ENCODE measurements at places on chromosomes 16 and 17.

GRCh38 chr17:8146381-8147140 is 5.6 kb downstream of the PER1 start:
- DNase-seq = no peak

DNA sequence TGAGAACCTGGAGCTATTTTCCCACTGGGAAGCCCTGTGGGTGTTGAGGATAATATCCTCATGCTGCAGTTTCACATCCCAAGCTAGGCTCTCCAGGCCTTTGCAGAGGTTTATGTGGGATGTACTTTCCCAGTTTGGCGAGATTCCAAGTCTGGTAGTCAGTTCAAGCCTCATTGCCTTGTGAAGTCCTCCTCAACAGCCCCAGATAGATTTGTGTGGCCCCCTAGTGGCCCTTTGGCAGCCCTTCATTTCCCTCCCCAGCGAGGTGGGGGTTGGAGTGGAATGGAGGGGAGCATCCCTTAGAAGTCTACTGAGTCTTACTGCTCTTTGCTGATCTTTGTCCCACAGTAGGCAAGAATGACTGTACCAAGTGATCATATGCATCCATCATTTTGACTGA is 137.9 kb downstream of the CDH11 start:
- DNase-seq = peak; percentile 82

DNA sequence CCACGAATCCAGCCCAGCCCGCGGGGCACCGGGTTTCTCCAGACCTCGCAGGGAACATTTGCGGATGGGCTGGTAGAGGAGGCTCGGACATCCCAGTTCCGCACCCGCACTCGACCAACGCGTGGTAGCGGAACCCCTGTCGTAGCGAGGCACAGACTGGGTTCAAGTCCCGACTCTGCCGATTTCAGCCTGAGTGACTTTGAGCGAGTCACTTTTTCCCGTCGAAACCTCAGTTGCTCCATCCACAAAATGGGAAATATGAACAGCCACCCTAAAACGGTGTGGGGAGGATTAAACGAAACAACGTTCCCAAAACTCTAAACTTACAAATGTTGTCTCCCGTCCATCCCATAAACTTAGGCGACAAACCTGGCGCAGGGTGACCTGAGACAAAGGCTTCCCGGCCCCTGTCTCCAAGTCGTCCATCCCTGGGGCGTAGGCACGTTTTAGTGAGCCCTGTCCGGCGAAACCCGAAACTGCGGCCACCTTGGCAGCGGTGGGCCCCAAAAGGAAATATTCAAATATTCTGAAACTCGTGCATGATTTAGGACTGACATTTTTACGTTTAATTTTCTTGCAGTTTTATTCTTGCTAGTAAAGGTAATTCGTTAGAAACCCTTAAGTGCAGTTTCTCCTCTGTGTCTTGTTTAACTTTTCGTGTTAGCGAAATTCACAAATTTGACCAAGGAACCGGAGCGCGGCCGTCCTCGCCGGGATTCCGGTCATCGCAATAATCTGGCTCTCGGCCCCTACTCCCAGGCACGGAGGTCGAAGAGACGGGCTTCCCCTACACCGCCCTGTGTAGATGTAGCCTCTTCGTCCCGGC is 1.9 kb upstream of the MLLT6 start:
- DNase-seq = no peak

DNA sequence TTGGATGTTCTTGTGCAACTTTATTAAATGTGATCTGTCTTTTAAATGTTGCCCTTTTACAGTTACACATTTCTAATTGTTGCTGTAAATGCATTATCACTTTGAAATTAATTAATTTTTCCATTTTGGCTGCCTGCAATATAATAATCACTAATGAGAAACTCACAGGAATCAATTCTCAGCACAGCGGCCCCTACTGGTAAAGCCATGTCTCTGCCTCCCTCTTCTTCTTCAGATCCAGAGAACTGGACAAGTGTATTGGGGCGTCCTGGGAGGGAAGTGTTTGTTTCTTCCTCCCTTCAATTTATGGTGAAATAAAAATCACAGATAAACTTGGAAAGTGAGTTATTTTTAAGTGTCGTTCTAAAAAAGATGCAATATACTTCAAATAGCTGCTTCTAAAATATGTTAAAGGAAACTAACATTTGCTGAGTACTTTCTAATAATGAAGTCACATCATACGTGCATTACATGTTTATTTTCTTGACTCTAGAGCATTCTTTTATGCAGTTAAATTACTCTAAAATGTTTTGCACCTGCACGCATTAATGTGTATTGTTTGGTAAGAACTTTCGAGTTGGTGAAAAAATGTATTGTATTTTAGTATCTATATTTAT is 338.0 kb downstream of the WWOX start:
- peak; percentile 17 for DNase-seq

GRCh38 chr16:85897382-85897781 is 1.6 kb upstream of the IRF8 start:
- DNase-seq = no peak

- no peak for DNase-seq
Observed at GRCh38 chr16:76235426-76235825, 41.8 kb upstream of the CNTNAP4 start.

GRCh38 chr16:57017251-57017650 is 27.9 kb downstream of the NLRC5 start:
- DNase-seq = no peak

- DNase-seq = peak; percentile 72
Observed at GRCh38 chr16:69839240-69839688, 77.1 kb downstream of the WWP2 start.

DNA sequence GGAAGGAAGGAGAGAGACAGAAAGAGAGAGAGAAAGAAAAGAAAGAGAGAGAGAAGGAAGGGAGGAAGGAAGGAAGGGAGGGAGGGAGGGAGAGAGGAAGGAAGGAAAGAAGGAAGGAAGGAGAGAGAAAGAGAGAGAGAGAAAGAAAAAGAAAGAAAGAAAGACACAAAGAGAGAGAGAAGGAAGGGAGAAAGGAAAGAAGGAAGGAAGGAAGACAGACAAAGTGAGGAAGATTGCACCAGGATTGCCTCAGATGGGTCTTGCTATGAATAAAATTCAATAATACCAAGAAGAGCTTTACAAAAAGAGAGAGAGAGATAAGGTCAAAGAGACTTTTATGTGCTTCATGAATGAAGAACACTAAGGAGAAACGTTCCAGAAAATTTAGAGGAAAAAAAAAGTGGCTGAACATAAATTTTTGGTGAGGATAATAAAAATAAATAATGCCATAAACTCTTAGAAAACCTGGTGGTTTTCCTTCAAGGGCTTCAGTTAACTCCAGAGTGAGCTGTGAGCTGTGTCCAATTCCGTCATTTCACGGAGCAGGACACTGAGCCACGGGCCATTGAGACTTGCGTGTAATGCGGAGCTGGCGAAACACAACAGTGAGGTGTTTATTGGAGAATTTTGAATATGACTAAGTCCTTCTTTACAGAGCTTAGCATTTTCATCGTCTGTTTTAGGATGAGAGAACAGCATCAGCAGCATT is 72.7 kb upstream of the TNRC6C start:
- no peak for DNase-seq

- no peak for DNase-seq
Observed at GRCh38 chr16:11126399-11127054, 129.5 kb downstream of the SOCS1 start.

DNA sequence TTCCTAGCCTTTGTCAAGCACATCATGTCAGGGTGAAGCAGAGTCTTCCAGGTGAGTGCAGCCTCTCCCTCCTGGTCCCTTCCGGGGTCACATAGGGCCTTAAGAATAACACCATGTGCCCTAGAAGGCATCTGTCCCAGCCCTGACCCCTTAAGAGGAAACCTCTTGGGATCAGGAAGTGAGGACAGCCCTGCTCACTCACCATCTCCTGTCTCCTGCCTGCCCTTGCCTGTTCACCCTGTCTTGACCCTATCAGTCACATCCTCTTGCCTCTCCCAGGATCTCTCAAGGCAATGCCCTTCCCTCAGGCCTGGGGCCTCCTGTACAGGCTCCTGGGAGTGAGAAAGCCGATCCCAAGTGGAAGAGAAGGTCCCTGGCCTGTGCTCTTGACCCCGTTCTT is 13.9 kb downstream of the MYL4 start:
- DNase-seq = no peak

GRCh38 chr17:29076722-29077121 is 33.8 kb downstream of the PIPOX start:
- peak; percentile 69 for DNase-seq

DNA sequence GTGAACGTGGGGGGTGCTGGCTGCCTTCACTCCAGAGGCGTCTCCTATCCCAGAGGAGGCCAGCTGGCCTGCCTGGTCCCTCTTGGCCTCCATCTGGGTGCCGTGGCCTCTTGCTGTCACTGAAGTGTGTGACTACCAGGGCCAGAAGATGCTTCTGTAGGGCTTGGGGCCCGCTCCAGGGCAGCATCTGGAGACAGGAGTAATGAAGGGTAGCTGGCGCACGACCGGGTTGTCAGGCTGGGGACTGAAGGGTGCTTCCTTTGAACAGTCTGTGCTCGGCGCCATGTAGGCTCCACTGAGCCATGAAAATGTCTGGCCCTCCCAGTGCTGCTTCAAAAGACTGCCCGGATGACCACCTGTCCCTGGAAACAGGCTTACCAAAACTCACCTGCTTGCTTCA is 31.3 kb downstream of the ASIC2 start:
- DNase-seq = no peak

GRCh38 chr17:49613182-49613800 is 37.6 kb downstream of the NXPH3 start:
- DNase-seq = no peak

DNA sequence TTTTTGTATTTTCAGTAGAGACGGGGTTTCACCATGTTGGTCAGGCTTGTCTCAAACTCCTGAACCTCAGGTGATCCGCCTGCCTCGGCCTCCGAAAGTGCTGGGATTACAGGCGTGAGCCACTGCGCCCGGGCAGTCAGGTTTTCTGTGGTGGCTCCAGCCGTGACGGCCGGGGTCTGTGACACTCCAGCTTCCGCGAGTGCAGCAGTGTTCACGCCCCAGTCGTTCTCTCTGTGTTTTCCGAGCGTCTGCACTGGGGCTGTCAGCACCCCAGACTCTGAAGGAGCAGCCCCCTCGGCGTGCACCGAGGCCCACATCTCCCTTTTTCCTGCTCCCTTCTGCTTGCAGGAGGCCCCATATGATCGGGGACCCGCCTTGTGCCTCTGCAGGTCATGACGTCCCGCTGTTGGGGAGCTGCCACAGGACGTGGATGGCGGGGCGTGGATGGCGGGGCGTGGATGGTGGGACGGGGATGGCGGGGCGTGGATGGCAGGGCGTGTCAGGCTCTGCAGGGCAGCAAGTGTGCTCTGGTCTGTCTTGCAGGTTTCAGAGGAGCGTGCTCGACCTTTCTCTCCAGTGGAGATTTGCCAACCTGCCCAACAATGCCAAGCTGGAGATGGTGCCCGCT is 5.7 kb downstream of the ASPSCR1 start:
- no peak for DNase-seq

- DNase-seq = no peak
Observed at GRCh38 chr17:80364091-80364691, 50.8 kb upstream of the ENDOV start.

DNA sequence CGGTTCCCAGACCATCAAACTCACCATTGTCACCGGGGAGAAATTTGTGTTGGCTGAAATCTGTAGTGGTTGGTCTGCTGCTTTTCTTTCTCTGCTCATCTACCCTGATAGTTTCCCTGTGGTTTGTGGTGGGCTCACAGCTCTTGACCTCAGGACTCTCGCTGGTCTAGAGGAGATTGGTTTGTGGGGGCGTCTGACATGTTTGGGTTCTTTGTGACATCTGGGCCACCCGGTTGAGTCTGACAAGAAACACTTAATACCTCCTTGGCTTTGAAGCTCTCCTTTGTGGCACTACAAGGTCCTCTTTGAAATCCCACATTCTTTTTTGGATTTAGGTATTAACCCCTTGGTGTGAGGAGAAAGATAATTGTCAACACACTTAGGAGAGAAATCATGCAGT is 662.0 kb downstream of the WWOX start:
- DNase-seq = no peak

DNA sequence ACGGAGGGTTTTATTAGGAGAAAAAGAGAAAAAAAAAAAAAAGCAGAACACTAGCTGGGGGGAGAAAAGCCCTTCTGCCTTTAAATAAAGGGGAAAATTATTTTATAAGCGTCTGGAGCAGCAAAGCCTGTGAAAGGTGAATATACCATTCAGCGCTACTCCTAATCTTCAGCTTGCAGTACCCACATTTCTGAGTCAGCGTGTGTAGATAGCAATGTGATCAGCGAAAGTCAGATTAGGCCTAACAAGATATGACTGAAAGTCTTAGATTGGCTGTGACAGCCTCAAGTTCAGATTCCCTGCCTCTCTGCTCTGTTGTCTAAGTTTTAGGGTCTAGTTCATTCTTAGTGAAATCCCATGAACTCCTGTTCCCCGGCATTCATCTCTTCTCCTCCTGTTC is 279.5 kb downstream of the TMEM114 start:
- no peak for DNase-seq

GRCh38 chr17:30395398-30396022 is 16.8 kb downstream of the CPD start:
- no peak for DNase-seq

DNA sequence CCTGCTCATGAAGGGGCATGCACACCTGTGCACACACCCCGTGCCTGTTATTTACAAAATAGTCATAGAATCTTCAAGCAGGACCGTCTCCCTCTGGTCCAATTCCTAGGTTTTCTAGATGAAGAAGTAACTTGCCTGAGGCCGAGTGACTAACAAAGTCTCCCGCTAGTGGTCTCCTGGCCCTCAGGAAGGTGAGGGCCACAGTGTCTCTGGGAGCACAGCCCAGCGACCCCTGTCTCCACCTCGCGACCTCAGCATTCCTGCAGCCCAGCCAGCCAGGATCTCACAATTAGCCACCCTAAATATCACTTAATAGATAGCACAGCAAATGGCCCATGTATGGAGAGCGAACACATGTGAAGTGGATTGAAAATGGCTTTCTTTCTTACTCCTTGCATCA is 30.5 kb upstream of the CACNG1 start:
- no peak for DNase-seq

GRCh38 chr16:30805370-30806169 is 18.6 kb upstream of the ZNF629 start:
- peak; percentile 86 for DNase-seq

GRCh38 chr16:86883583-86884389 is 305.4 kb downstream of the FOXL1 start:
- peak; percentile 2 for DNase-seq

DNA sequence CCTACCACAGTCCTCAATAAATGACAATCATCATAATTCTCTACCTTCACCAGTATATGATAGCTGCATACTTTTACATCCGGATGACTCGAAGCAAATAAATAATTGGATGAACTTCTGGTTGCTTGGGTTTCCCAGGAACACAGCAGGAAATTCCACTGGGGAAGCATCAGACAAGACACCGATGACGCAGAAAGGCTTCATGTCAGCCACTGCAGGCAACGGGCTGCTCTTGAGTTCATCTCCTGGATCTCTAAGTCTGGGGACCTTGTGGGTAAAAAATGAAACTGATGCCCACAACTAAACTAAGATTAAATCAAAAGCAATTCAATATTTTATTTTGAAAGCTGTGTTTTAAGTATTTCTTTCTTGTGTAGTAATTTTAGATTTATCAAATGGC is 472.1 kb upstream of the C16orf82 start:
- no peak for DNase-seq

- no peak for DNase-seq
Observed at GRCh38 chr17:33945646-33946546, 309.2 kb upstream of the CCL2 start.
